Pons (tissue), 1 donor: ENCODE measurements at places on chromosomes 1 and 21.

- DNase-seq: no peak
Measured at GRCh38 chr1:244664353-244664752, 11.4 kb downstream of the DESI2 start.

DNA sequence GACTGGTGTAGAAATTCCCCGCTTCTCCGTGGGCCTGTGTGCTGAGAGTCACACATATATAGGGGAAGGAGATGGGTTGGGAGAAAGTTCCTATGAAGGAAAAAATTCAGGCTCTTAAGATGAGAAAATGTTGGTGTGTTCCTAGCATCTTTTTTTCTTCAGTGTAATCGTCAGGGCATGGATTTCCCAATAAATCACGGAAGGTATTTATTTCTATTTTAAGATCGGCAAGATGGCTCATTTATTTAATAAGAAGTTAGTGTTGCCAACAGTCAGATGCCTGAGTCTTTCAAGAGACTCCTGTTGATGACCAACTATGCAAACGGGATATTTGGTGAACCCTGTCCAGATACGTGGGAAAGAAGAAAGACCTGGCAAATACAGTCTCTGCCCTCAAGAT is 58.2 kb downstream of the TGFB2 start:
- no peak for DNase-seq

DNA sequence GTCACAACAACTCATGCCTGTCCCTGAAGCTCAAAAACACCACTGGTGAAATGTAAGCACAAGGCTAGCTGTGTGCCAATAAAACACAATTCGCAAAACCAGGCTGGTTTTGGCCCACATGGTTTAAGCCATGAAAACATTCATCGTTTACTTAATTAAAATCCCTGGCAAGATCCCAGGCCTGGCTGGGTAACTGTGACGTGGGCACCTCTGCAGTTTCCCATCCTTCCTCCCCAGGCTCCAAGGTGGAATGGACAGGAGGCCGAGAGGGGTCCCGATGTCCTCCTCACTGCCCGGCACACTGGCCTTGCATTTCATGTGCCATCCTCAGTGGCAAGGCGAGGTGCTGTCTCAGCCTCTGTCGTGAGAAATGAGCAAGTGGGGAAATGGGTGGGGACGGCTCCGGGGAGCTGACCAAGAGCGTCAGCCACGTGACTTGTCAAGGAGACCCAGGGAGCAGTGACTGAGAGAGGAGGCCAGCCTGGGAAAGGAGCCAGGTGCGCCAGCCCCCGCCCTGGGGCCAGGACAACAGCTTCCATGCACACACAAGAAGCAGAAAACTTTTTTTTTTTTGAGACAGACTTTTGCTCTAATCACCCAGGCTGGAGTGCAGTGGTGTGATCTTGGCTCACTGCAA is 153.1 kb upstream of the RAB4A start:
- no peak for DNase-seq

DNA sequence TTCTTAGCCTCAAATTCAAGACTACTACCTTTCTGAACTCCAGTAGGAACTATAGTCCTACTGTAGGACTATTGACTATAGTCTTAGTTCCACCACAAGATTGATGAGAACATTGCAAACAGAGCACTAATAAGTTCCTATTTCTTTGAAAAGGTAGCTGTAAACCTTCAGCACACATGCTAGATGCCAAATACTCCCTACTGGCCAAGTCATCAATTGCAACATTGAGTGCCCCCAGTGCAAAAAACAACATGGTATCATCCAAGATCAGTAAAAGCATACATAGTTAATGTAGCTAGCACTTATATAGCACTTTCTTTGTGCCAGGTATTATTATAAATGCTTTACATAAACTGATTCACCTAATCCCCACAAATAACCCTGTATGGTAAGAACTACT is 99.8 kb downstream of the MRPL39 start:
- no peak for DNase-seq

DNA sequence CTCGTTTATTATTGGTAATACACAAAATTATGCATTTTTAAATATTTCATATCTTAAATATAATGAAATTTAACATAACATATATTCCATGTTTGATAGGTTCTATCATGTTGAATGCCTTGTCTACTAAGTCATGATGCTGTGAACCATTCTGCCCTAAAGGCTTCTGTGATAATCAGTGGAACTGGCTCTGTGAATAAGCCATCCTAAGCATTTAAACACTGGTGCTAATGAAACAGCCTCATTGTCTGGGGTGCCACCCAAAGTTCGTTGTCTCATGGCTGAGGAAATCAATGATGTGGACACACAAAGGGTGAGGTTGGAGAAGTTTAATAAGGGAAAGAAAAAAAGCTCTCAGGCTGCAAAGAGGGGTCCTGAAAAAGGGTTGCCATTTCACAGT is 264.7 kb upstream of the ZRANB2 start:
- DNase-seq: no peak
